Uterus (tissue), 4 donors: ENCODE measurements at places on chromosomes 1 and 21. TPM values are rescaled to one million over a fixed set of nuclear protein-coding genes. Genes with fewer than 3 reads are reported as not detected.

GRCh38 chr21:18831942-18832676 is 428.5 kb upstream of the TMPRSS15 start:
- DNase-seq = no peak
- H3K27me3 ChIP-seq = no peaks in the 10 kb centered on the region
- H3K36me3 ChIP-seq = no peaks in the 10 kb centered on the region
- no peaks in the 10 kb centered on the region for H3K4me1 ChIP-seq
- H3K4me3 ChIP-seq = no peak overlapping the region

Gene PTP4A2
- 567 TPM for total RNA-seq

DNA sequence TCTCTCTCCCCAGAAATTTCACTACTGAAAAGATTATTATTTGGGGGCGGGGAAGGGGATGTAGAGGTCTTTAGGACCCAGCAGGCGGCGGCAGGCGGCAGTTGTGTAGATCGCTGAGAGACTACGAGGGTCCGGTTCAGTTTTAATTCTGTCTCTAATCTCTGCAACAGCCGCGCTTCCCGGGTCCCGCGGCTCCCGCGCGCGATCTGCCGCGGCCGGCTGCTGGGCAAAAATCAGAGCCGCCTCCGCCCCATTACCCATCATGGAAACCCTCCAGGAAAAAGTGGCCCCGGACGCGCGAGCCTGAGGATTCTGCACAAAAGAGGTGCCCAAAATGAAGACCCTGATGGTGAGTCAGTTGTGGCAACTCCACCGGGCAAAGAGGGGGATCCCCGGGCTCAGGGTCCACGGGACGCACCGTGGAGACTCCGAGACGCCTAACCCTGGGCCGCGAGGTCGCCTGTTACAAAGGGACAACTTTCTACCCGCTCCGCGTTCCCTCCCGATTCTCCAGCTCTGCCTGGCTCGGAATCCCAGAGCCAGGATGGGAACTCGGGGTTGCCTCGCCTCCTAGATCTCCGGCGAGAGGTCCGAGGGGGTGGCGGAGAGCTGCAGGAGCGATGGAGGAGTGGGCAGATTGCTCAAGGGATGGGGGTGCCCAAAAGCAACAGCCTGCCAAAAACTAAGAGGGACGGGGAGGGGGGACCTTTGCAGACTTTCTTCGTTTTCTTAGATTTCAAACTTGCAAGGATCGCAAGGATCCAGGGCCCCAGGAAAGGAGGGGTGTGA is at the start of gene ST6GALNAC5:
Gene ST6GALNAC5 (plus strand): TSS at position 139 of the 789 bp plus-strand sequence.
- DNase-seq = no peak
- no peaks in the 10 kb centered on the region for H3K36me3 ChIP-seq
- H3K27ac ChIP-seq = no peak within 1 kb of the TSS
- no peaks in the 10 kb centered on the region for H3K27me3 ChIP-seq

- no peak for DNase-seq
- H3K27ac ChIP-seq = no peak overlapping the region
- H3K27me3 ChIP-seq = no peaks in the 10 kb centered on the region
- no peaks in the 10 kb centered on the region for H3K36me3 ChIP-seq
- H3K4me1 ChIP-seq = no peaks in the 10 kb centered on the region
Measured at GRCh38 chr1:95503278-95504030, 269.4 kb downstream of the RWDD3 start.

Gene NBPF4
- 0.18 TPM for total RNA-seq

Gene OR2M7
- total RNA-seq = not detected

DNA sequence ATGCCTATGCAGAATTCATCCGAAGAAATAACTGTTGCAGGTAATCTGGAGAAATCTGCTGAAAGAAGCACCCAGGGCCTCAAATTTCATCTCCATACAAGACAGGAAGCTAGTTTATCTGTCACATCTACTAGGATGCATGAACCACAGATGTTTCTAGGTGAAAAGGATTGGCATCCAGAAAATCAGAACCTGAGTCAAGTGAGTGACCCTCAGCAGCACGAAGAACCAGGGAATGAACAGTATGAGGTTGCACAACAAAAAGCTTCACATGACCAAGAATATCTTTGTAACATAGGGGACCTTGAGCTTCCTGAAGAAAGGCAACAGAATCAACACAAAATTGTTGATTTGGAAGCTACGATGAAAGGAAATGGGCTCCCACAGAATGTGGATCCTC is 24.0 kb upstream of the PLEKHM2 start:
- no peak overlapping the region for H3K27ac ChIP-seq
- no peak overlapping the region for H3K4me3 ChIP-seq
- no peaks in the 10 kb centered on the region for H3K27me3 ChIP-seq
- H3K36me3 ChIP-seq = no peaks in the 10 kb centered on the region
- no peaks in the 10 kb centered on the region for H3K4me1 ChIP-seq
- DNase-seq = no peak

DNA sequence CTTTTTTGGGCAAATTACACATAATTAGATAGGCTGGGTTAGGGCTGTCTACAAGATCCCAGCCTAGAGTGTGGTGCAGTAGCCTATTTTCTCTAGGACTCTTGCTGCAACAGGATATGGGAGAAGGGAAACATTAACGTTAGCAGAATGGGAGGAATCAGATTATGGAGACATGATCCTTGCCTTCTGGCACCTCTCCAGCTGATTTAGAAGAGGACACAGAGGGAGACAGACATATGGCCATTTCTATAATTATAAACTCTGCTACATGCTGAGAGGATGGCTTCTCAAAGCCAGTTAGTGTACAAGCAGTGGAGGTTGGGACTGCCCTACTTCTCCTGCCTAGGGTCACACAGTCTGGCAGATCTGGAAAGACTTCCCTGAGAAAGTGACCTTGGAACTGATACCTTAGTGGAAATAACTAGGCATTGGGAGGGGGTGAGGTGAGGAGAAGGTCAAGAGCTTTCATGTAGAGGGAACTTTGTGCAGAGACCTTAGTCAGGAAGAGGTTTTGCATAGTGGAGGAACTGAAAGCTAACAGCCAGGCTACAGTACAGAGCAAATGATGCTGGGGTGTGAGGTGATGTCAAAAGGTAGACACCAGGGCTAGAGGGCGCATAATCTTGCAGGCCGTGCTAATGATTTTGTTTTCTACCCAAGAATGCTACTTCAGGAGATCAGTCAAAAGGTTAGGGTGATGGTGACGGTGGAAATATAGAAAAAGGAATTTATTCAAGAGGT is 1.2 kb upstream of the CD1D start:
- H3K36me3 ChIP-seq = no peaks in the 10 kb centered on the region
- no peak for DNase-seq
- H3K27ac ChIP-seq = no peak overlapping the region
- no peaks in the 10 kb centered on the region for H3K27me3 ChIP-seq
- H3K4me1 ChIP-seq = no peaks in the 10 kb centered on the region

Gene NT5C1A
- 1.8 TPM for total RNA-seq

Gene TMPRSS3
- total RNA-seq = not detected
